ENCODE measurements at places on chromosomes 6 and 20.
A peak's percentile ranks its signal among the peaks of the same experiment; 100 is the strongest.

- no peak for DNase-seq
Measured at GRCh38 chr6:90040931-90041330, 146.7 kb downstream of the GJA10 start.

GRCh38 chr6:155100087-155100486 is 105.0 kb downstream of the TIAM2 start:
- DNase-seq = no peak

DNA sequence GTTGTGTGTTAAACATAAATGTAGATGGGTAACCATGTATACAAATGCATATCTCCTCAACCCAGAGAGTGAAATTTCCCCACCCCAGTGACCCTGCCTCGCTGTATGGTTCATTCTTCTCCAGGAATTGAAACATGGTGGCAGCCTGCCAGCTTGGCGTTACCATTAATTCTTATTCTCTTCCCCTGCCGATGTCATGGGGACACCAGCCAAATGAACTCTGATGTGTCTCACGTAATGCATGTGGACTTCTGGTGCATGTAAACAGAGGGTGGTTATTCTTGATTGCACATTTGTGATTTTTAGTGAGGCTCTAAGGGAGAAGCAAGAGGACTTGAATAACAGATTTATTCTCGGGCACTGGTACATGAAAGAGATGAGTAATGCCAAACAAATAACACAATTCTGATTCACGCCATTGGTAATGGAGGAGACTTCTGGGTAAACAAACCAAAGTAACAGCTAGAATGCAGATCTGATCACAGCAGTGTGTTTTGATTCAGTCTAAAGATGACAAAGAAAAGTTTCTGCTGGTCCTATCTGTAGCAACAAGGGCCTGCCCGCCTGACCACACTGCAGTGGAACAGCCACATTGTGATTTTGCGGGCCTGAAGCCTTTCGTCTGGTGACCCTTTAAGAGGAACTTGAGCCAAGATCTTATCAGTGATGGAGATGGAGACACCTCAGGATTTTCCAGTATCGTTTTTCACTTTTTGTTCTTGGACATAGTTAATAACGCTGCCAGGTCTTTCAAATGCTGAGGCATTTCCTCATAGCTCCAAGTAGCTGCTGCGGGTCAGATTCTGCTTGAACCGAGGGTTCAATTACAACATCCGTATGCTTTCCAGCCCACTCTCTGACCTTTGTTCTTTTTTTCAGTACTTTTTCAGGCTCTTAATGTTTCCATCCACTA is 171.8 kb upstream of the AKAP12 start:
- peak; percentile 44 for DNase-seq

DNA sequence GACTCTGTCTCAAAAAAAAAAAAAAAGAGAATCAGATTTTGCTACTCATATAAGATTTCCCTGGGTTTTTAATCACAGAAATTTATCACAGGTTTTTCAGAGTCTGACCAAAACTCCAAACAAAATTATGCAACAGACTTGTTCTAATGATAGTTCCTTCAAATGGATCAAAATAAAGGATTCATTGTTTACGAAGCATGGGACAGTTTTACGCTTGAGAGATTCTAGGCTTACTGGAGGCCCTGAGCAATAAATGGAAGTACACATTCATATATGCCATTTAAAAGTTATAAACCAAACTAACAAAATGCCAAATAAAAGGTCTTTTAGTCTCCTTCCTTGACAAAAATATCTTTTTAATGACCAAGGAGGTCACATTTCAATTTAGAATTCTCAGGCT is 245.1 kb upstream of the KCNQ5 start:
- no peak for DNase-seq

All from fibroblast of skin of left biceps (primary cell).